HT1080 (cell line): ENCODE measurements at places on chromosomes 4 and X. TPM values are rescaled to one million over a fixed set of nuclear protein-coding genes. Genes with fewer than 3 reads are reported as not detected.

DNA sequence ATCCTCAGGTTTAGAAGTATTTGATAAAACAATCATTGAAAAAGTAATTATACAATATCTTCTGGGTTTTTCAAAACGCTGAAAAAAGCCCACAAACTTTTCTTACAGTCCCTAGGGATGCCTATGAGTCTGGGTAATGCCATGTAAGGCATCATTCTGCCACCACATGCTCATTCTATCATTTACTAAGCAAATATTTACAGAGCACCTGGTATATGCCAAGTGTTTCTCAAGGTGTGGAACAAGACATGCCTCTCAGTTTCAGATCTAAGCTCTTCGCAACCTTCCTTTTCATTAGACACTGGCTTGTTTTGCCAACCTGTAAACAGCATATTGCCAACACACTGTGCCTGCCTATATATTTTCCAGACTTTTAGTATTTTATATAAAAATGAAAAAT is 17.7 kb downstream of the MID1 start:
- no peak for DNase-seq

Gene OPHN1
- 4.9 and 7.4 TPM in 2 replicates for total RNA-seq

Gene LRIT3
- not detected in 2 replicates for total RNA-seq

GRCh38 chrX:2517055-2517454 is 16.3 kb upstream of the DHRSX start:
- DNase-seq: no peak

GRCh38 chr4:144734522-144734921 is 88.6 kb downstream of the HHIP start:
- DNase-seq: peak; percentile 60

DNA sequence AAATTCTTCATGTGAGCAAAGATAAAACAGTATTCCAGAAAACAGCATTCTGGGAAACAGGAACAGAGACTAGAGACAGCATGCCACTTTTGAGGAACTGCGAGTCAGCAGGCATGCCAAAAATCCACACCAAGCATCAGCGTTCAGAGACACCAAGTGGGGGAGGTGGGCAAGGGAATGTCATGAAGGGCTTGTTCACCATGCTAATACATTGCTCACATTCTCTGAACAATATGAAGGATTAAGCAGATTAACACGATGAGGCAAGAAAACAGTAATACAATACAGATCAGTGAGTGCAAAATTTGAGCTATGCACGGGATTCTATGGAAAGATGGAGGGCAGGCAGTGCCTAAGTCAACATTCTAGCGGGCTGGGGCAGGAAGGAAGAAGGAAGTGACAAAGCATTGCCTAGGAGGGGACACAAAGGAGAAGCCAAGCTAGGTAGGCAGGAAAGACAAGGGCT is 278.3 kb downstream of the FBXW7 start:
- DNase-seq: peak; percentile 57

- no peak for DNase-seq
Measured at GRCh38 chrX:101163166-101163565, 56.4 kb upstream of the DRP2 start.

GRCh38 chrX:123803331-123803983 is 56.4 kb upstream of the XIAP start:
- DNase-seq: peak; percentile 88

GRCh38 chr4:180665994-180666824 is 1577.0 kb upstream of the TENM3 start:
- peak; percentile 32 for DNase-seq

- no peak for DNase-seq
Measured at GRCh38 chr4:134518574-134519217, 317.1 kb upstream of the PABPC4L start.

Gene C4orf36
- 0.13 and 2.6 TPM in 2 replicates for total RNA-seq

Gene BGN
- total RNA-seq: 0.10 and 0.45 TPM in 2 replicates

GRCh38 chr4:61200187-61200915 is at the start of gene ADGRL3:
TSS of gene ADGRL3 (plus strand) at chr4:61200326.
- no peak for DNase-seq

- no peak for DNase-seq
Measured at GRCh38 chr4:83388313-83388676, 53.6 kb upstream of the HPSE start.

Gene ARX
- total RNA-seq: 0.03 and 0.27 TPM in 2 replicates

DNA sequence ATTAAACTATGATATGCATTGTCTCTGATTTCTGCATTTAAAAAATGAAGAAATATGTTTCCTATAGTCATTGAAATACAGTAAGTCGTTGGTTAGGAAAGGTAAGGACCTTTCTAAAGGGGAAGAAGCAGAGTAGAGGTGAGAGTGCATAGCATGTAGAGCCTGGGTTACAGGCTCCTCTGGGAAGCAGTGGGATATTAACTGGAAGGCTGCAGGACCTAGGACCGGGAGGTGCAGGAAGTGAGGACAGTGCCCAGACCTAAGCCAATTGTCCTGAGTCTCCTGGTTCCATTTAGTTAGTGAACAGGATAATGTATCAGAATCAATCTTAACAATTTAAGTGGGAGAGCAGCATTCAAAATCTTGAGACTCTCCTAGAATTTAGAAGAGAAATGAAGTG is 237.1 kb upstream of the NUDT6 start:
- no peak for DNase-seq

Gene SUPT20HL2
- not detected in 2 replicates for total RNA-seq
